Left lobe of liver (tissue), 2 donors: ENCODE measurements at places on chromosomes 1 and 21. TPM values are rescaled to one million over a fixed set of nuclear protein-coding genes. Genes with fewer than 3 reads are reported as not detected.

FCER1G gene
- total RNA-seq: 13.4 TPM

IQGAP3 gene
- 0.23 TPM for total RNA-seq

TRMT1L gene
- total RNA-seq: 9.7 TPM

UBE2U gene
- total RNA-seq: not detected

PMF1 gene
- total RNA-seq: 26.6 TPM

TMEM125 gene
- total RNA-seq: 0.45 TPM

GCSAML gene
- total RNA-seq: not detected

OR2M5 gene
- not detected for total RNA-seq

PAQR7 gene
- 5.1 TPM for total RNA-seq

PCNX2 gene
- 0.73 TPM for total RNA-seq

TP73 gene
- total RNA-seq: 0.08 TPM

OR2L3 gene
- not detected for total RNA-seq

OR10J1 gene
- not detected for total RNA-seq

TXNDC12 gene
- 25.0 TPM for total RNA-seq

BNIPL gene
- total RNA-seq: 1.6 TPM
